IMR-90 (cell line): ENCODE measurements at places on chromosomes 12 and 14. TPM values are rescaled to one million over a fixed set of nuclear protein-coding genes. Genes with fewer than 3 reads are reported as not detected.

FOXG1 gene
- not detected in 2 replicates for polyA plus RNA-seq

USP44 gene
- polyA plus RNA-seq = 10.3 and 13.0 TPM in 2 replicates

ADCK1 gene
- polyA plus RNA-seq = 3.6 and 4.6 TPM in 2 replicates

HSPB8 gene
- 25.8 and 26.5 TPM in 2 replicates for polyA plus RNA-seq

SLC38A6 gene
- 12.1 and 15.5 TPM in 2 replicates for polyA plus RNA-seq

ZNF410 gene
- 22.3 and 27.9 TPM in 2 replicates for polyA plus RNA-seq

KRT78 gene
- not detected in 2 replicates for polyA plus RNA-seq

NPFF gene
- polyA plus RNA-seq = not detected in 2 replicates

GALNT9 gene
- polyA plus RNA-seq = 0.12 and 0.14 TPM in 2 replicates

MIPOL1 gene
- 1.9 and 2.7 TPM in 2 replicates for polyA plus RNA-seq

- no peak overlapping the region for H3K27ac ChIP-seq
- no peaks in the 10 kb centered on the region for H3K27me3 ChIP-seq
- no peak overlapping the region for H3K4me3 ChIP-seq
These were observed 262.7 kb downstream of the SYT1 start for GRCh38 chr12:79127271-79127751.

- no peak for DNase-seq
- no peak overlapping the region for H3K4me3 ChIP-seq
- no peaks in the 10 kb centered on the region for H3K36me3 ChIP-seq
- H3K27me3 ChIP-seq = no peaks in the 10 kb centered on the region
These were observed 36.2 kb upstream of the GNG2 start for GRCh38 chr14:51824191-51824590.

GRCh38 chr14:74634481-74634880 lies 22.4 kb upstream of the LTBP2 start:
- H3K36me3 ChIP-seq = no peaks in the 10 kb centered on the region
- H3K27me3 ChIP-seq = no peaks in the 10 kb centered on the region
- H3K4me1 ChIP-seq = peaks cover 34% of the 10 kb centered on the region
- H3K27ac ChIP-seq = no peak overlapping the region

DNA sequence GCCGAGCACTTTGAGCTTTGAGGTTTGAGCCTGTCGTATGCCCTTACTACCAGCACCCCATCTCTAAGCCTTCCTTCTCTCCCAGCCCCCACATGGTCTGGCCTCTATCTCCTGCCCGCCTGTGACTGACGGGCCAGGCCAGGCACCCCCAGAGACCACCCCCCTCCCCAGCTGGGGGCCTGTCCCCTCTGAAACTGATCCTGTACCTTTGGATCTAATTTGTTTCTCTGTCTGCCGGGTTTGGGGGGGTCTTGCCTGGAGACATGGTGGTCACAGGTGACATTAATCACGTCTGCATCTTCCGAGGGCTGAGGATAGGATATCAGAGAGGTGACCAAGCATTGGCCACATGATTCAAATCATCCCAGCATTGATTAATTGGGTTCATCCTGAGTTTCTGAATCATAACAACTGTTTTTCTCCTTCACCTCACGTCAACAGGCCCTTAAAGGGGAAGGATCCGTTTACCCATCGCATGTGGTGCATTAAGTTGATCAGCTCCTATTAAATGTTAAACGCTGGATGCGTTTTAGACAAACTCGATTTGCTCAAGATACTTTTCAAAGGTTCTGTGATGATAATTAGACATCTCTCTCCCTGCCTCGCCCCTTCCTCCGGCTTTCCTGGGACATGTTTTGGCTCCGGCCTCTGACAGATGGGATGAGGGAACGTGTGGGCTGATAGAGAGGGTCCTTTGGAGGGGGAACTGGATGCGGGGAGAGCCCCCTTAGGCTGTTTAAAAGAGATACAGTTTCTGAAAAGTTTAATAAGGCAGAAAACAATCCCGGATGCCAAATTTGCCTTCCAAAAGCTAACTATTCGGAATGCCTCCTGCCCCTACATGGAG lies 63.3 kb upstream of the TBX3 start:
- peak overlapping the region; percentile 89 for H3K27ac ChIP-seq
- H3K36me3 ChIP-seq = no peaks in the 10 kb centered on the region
- peak; percentile 70 for DNase-seq
- H3K4me3 ChIP-seq = no peak overlapping the region
- H3K27me3 ChIP-seq = no peaks in the 10 kb centered on the region

DNA sequence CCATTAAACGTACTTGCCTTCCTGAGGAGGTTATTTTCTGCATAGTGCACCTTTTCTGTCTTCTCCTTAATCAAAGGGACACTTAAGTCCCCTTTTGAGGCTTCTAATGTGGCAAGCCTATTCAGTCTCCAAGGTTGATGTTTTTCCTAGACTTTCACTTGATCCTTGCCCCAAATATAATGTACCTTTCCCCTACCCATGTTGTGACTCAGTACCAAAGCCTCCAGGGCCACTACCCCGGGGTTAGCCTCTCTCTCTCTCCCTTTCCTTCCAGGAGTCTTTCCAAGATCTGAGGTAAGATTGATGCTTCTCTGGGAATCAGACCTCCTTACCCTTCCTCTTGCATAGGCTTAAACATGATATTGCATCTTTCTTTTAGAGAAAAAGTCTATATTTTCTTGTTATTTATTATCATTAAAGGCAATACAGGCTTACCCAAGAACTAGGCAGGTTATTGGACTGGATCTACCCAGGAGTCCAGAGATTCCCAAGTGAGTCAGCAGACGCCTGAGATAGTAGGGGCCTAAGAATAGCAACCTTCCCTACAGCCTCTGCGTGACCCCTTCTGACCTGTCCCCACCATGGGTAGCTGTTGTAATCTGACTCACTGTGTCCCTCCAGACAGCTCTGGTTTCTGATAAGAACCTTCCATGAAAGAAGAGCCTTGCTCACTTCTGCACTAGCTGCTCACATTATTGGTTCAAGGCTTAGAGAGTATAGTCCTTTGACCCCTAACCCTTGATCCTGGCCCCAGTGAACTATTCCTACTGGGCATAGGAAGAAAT lies 172.9 kb downstream of the ZFP36L1 start:
- no peak overlapping the region for H3K4me3 ChIP-seq
- peaks cover 9% of the 10 kb centered on the region; the same call in 1 of the 2 replicates for H3K4me1 ChIP-seq
- DNase-seq = peak; percentile 73
- no peak overlapping the region for H3K27ac ChIP-seq
- no peaks in the 10 kb centered on the region for H3K36me3 ChIP-seq

DNA sequence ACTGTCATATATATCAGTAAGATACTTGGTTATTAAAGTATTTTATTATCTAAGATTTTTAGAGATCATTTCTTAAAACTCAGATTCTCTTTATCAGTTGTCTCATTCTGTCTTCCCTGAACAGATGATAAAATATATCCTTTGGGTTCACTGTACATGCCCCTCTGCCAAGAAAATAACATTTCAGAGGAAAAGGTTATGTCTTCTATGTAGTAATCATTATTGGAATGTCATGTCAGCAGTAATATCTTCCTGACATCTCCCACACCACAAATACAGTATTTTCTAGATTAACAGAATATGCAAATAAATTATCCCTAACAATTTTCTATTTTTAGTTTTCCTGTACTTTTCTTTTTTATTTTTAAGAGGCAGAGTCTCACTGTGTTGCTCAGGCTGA lies 26.0 kb downstream of the BTBD7 start:
- H3K4me1 ChIP-seq = peaks cover 11% of the 10 kb centered on the region
- 0 out of 2 replicates have a peak, but pooled peaks cover under 1% of the 10 kb centered on the region for H3K36me3 ChIP-seq

DNA sequence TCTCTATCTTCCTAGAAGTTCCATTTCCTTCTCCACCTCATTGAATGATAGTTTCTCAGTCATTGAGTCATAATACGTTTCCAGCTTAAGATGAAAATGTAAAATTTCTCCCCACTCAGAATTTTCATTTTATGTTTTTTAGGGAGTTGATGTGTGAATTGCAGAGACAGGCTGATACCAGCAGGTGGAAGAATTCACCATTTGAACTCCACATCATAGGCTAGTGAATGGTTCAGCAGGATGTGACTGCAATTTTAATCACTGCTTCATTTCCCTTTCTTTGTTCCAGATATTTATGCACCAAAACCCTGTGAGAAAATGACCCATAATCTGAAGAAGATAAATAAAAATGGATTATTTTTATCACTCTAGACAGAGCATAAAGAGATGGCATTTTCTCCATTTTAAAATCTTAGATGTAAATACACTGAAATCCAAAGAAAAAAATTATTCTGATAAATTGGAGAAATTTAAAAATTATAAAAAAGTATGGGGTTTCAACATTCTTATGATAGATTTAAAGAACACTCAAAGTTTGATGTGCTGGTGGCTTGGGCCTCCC lies 10.6 kb upstream of the PYGL start:
- H3K27ac ChIP-seq = peak overlapping the region; percentile 81
- no peaks in the 10 kb centered on the region for H3K36me3 ChIP-seq
- no peaks in the 10 kb centered on the region for H3K27me3 ChIP-seq
- DNase-seq = peak; percentile 79

DNA sequence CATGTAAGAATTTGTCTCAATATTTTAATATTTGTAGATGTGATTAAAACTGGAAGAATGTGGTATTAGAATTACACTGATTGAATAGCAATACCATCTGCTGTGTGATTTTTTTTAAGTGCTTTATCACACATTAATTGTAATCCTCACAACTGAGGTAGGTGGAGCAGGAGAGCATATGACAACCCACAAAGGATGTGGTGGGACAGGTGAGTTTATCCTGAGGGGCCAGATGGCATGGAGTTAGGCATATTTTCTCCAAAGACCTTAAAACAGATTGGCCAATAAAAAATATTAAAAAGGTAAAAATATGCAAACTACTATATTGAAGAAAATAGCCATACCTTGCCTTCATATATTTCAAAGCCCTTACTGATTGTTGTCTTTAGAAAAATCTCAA lies 7.8 kb downstream of the LRRC10 start:
- peaks cover 33% of the 10 kb centered on the region for H3K36me3 ChIP-seq
- no peak overlapping the region for H3K27ac ChIP-seq

- no peak overlapping the region for H3K27ac ChIP-seq
- H3K27me3 ChIP-seq = peaks cover 30% of the 10 kb centered on the region
- DNase-seq = no peak
- no peaks in the 10 kb centered on the region for H3K4me1 ChIP-seq
These were observed 29.9 kb upstream of the TMEM260 start for GRCh38 chr14:56549721-56550120.

- no peak overlapping the region for H3K27ac ChIP-seq
- no peaks in the 10 kb centered on the region for H3K36me3 ChIP-seq
- no peak overlapping the region for H3K4me3 ChIP-seq
- DNase-seq = no peak
- no peaks in the 10 kb centered on the region for H3K4me1 ChIP-seq
- no peaks in the 10 kb centered on the region for H3K27me3 ChIP-seq
These were observed 190.8 kb upstream of the TMEM132C start for GRCh38 chr12:128076188-128076587.

- H3K36me3 ChIP-seq = no peaks in the 10 kb centered on the region
- no peak overlapping the region for H3K4me3 ChIP-seq
- DNase-seq = no peak
- no peaks in the 10 kb centered on the region for H3K4me1 ChIP-seq
These were observed 4.0 kb downstream of the MYL2 start for GRCh38 chr12:110916295-110916875.

GRCh38 chr12:42332301-42333285 lies 6.6 kb downstream of the PPHLN1 start:
- no peak overlapping the region for H3K27ac ChIP-seq
- H3K27me3 ChIP-seq = no peaks in the 10 kb centered on the region
- no peak overlapping the region for H3K4me3 ChIP-seq
- H3K36me3 ChIP-seq = peaks cover 8% of the 10 kb centered on the region

DNA sequence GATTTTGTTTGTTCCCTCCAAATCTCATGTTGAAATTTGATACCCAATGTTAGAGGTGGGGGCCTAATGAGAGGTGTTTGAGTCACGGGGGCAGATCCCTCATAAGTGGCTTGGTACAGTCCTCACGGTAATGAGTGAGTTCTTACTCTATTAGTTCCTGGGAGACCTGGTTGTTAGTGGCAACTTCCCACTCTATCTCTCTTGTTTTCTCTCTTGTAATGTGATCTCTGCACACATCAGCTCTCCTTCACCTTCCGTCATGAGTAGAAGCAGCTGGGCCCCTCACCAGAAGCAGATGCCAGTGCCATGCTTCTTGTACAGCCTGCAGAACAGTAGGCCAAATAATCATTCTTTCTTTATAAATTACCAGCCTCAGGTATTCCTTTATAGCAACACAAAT lies 29.6 kb upstream of the KCNK10 start:
- no peaks in the 10 kb centered on the region for H3K4me1 ChIP-seq
- DNase-seq = no peak
- H3K4me3 ChIP-seq = no peak overlapping the region
- H3K27me3 ChIP-seq = no peaks in the 10 kb centered on the region
- H3K27ac ChIP-seq = no peak overlapping the region

DNA sequence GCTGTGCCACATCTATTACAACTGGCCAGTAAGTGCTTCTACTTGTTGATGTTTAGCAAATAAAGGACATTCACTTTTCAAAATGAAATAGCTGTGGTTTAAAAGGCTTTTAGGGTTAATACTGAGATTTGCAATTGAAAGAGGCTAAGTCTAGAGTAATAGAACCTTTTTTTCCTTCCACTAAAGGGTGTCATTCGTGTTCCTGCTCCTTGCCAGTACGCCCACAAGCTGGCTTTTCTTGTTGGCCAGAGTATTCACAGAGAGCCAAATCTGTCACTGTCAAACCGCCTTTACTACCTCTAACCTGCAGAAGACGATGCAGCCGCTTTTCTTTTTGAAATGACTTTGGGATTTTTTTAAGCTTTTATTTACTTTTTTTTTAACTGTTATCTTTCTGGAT lies 33.6 kb downstream of the PIWIL1 start:
- H3K36me3 ChIP-seq = no peaks in the 10 kb centered on the region
- no peak overlapping the region for H3K4me3 ChIP-seq
- no peaks in the 10 kb centered on the region for H3K4me1 ChIP-seq
- no peaks in the 10 kb centered on the region for H3K27me3 ChIP-seq
- DNase-seq = no peak

GRCh38 chr14:55713486-55713885 lies 133.5 kb downstream of the KTN1 start:
- no peaks in the 10 kb centered on the region for H3K27me3 ChIP-seq
- no peak overlapping the region for H3K4me3 ChIP-seq
- no peaks in the 10 kb centered on the region for H3K36me3 ChIP-seq
- no peak overlapping the region for H3K27ac ChIP-seq

DNA sequence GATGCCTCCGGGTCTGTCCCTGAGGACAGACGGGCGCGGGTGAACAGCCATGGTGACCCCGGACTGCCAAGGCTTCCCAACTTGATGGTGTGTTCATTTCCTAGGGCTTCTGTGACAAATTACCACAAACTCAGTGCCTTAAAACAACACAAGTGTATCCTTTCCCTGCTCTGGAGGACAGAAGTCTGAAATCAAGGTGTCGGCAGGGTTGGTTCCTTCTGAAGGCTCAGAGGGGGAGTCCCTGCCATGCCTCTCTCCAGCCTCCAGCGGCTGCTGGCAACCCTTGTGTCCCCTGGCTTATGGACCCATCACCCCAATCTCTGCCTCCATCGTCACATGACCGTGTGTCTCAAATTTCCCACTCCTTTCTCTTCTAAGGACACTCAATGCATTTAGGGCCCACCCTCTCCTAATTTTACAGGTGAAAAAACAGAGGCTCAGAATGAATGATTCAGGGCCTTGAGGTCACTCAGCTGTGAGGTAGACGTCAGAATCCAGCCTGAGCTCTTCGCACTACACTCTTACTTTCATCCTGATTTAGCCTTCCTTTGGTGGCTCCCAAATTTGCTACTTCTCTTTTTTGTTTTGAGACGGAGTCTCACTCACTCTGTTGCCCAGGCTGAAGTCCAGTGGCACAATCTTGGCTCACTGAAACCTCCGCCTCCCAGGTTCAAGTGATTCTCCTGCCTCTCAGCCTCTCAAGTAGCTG lies 45.4 kb downstream of the VCPKMT start:
- H3K4me1 ChIP-seq = peaks cover 4% of the 10 kb centered on the region; the same call in 1 of the 2 replicates
- H3K27me3 ChIP-seq = no peaks in the 10 kb centered on the region
- H3K4me3 ChIP-seq = no peak overlapping the region
